ENCODE measurements at places on chromosomes 6 and 20. TPM values are rescaled to one million over a fixed set of nuclear protein-coding genes. Genes with fewer than 3 reads are reported as not detected.

PLN gene
- not detected for total RNA-seq

CMTR1 gene
- total RNA-seq, result 38.2 TPM

SLC22A1 gene
- 0.44 TPM for total RNA-seq

VGLL2 gene
- total RNA-seq, result not detected

BPIFB4 gene
- total RNA-seq, result not detected

RAE1 gene
- 29.6 TPM for total RNA-seq

SGK2 gene
- 0.22 TPM for total RNA-seq

FAM83C gene
- total RNA-seq, result not detected

GNMT gene
- not detected for total RNA-seq

CAP2 gene
- 35.4 TPM for total RNA-seq

RNF182 gene
- total RNA-seq, result 2.3 TPM

BPIFB1 gene
- not detected for total RNA-seq

TSHZ2 gene
- total RNA-seq, result under 0.01 TPM

LPA gene
- not detected for total RNA-seq

CALHM5 gene
- total RNA-seq, result 2.2 TPM

SOBP gene
- 1.9 TPM for total RNA-seq

DAAM2 gene
- 2.3 TPM for total RNA-seq

DNAH8 gene
- 1.5 TPM for total RNA-seq

SSTR4 gene
- total RNA-seq, result not detected

NFATC2 gene
- 4.7 TPM for total RNA-seq

CTAGE9 gene
- not detected for total RNA-seq

OR2B6 gene
- not detected for total RNA-seq

ZNF512B gene
- 16.0 TPM for total RNA-seq

ZNF133 gene
- 18.8 TPM for total RNA-seq

SLC17A9 gene
- 40.4 TPM for total RNA-seq

BEND3 gene
- 2.8 TPM for total RNA-seq

TP53INP2 gene
- total RNA-seq, result 7.9 TPM

OVOL2 gene
- total RNA-seq, result not detected

GGT7 gene
- 14.9 TPM for total RNA-seq

SIGLEC1 gene
- under 0.01 TPM for total RNA-seq

PCNA gene
- total RNA-seq, result 231 TPM

TMC2 gene
- not detected for total RNA-seq

PRDM13 gene
- not detected for total RNA-seq

MLN gene
- not detected for total RNA-seq

SLCO4A1 gene
- total RNA-seq, result 6.6 TPM

LTV1 gene
- total RNA-seq, result 21.0 TPM

METTL24 gene
- not detected for total RNA-seq

NRSN1 gene
- not detected for total RNA-seq

TRIM31 gene
- total RNA-seq, result not detected

SAMD5 gene
- 1.1 TPM for total RNA-seq

TRDN gene
- total RNA-seq, result not detected

CEP43 gene
- 32.1 TPM for total RNA-seq

MBOAT1 gene
- 10.2 TPM for total RNA-seq

KHDC1L gene
- not detected for total RNA-seq

FUCA2 gene
- total RNA-seq, result 53.7 TPM

APOM gene
- total RNA-seq, result 0.72 TPM

PKIB gene
- 45.0 TPM for total RNA-seq

ARFGEF3 gene
- 0.22 TPM for total RNA-seq

DACT2 gene
- total RNA-seq, result 0.88 TPM

SPAG4 gene
- 5.0 TPM for total RNA-seq

SLC22A16 gene
- not detected for total RNA-seq

LGSN gene
- not detected for total RNA-seq

NMBR gene
- total RNA-seq, result not detected

BEND6 gene
- total RNA-seq, result 6.9 TPM

DSP gene
- total RNA-seq, result 0.22 TPM

ADTRP gene
- 2.8 TPM for total RNA-seq

TIAM2 gene
- total RNA-seq, result 4.4 TPM

All from placental pericyte (primary cell).